ENCODE measurements at places on chromosomes 5 and 9.

DNA sequence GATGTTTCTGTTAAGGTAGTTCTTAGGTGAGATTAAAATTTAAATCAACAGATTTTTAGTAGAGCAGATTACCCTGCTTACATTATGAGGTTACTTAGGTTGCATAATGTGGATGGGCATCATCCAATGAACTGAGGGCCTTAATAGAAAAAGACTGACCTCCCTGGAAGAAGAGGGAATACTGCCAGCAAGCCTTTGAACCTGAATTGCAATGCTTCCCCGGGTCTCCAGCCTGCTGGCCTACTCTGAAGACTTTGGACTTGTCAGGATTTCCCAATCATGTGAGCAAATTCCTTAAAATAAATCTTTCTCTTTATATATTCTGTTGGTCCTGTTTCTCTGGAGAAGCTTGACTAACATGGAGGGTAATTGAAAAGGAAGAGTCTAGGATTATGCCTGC, 542.1 kb upstream of the ARRDC3 start:
- no peak for DNase-seq

- DNase-seq = no peak
These were observed 12.1 kb upstream of the EGFL7 start for GRCh38 chr9:136650648-136651047.

DNA sequence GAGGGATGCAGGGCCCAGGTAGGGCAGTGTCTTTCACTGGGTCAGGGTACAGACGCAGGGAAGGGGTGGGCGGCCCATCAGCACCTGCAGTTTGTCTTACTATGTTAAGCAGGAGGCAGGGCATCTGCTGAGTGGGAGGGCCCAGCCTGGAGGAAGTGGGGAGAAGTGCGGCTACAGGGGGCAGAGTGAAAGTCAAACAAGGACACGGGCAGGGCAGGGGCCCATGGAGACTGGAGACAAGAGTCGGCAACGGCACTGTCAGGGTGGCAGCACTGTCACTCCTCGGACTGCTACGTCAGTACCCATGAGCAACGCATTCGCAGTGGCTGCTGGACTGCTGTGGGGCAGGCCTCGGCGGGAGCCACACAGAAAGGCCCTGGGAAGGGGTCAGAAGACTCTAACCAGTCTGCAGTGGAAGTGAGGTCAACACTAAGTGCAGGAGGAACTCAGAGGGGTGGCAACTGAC, 19.7 kb downstream of the CAMSAP1 start:
- no peak for DNase-seq

DNA sequence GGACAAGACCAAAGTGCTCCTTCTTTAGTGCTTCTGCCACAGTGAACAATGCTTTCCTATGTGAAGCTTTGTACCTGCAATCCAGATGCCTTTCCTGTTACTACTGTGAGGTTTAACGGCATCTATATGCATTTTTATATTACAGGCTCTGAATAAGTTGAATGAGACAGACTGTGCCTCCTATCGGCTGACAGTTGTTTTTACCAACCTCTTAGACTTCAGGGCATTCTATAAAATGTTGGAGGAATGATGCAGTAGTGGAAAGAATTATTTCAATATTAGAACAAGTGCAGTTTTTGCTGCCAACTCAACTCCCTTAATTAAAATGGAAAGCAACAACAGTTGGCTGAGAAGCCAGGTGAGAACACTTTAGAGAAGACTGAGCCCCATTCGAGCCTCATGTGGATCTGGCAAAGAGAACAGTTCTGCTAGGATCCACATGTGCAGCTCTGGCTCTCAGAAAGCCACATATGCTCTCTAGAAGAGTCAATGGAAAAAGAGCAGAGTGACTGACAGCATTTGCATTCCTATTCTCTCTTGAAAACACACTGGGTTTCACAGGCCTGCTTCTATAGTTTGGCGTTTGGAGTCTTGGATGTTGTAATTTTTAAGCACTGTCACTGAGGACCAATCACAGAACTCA, 147.5 kb downstream of the LURAP1L start:
- no peak for DNase-seq

- no peak for DNase-seq
These were observed 4.5 kb downstream of the UBE2D2 start for GRCh38 chr5:139565411-139566305.

GRCh38 chr9:2154731-2155130, 139.6 kb downstream of the SMARCA2 start:
- no peak for DNase-seq

- no peak for DNase-seq
These were observed 87.5 kb upstream of the GAS1 start for GRCh38 chr9:87034841-87035240.

GRCh38 chr5:43386960-43387362, 25.2 kb downstream of the CCL28 start:
- no peak for DNase-seq

- no peak for DNase-seq
These were observed 220.7 kb upstream of the MSX2 start for GRCh38 chr5:174503461-174504265.

DNA sequence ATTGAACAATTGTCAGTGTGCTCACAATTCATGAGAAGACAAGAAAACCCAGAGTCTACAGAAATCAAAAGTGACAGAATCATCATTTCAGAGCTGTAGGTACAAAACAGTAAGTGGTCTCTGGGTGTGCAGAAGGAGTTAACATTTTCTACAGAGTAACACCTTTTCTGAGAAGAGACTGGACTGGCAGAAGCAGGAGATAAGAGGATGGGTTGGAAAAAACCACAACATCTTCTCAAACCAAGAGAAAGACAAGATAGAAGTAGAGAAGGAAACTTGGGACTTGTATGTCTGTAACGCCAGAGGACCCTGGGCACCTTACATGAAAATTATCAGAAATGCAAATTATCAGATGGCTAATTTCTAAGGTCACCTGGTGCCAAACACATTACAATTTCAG, 82.6 kb downstream of the ARL15 start:
- no peak for DNase-seq

GRCh38 chr9:91765296-91765695, 184.7 kb downstream of the ROR2 start:
- DNase-seq = no peak

DNA sequence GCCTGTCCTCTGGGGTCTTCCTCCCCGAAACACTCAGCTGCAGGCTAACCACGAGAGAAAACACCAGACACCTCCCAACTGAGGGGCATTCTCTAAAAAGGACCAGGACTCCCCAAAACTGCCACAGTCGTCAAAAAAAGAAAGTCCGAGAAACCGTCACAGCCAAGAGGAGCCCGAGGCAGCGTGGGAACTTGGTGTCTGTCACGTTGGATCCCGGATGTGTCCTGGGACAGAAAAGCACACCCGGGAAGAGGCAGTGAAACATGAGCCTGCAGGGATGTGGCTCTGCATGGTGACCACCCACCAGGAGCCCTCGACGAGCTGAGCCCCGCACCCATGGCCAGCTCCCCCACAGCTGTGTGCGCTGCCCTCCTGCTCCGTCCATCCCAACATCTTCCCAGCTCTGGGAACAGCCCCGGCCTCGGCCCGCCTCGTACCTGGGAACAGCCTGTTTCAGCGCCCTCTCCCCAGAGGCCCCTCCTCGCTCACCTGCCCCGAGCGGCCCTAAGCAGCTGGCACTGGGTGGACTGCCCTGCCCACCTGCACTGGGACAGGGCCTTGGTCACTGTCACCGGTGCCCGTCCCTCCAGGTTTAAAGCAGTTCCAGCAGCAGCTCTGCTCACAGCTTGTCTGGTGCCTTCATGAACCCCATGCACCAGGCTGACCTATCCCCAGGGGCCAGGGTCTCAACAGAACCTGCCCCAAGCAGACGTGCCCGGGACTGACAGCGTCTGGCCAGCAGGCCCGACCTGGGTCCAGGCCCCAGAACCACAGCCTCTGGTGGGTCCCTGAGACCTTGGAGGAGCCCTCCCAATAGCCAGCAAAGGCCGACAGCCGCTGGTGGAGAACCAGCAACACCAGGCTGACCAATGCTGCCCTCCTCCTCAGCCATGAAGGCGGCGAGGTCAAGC, 10.9 kb downstream of the SLC12A7 start:
- DNase-seq = no peak

- no peak for DNase-seq
These were observed 59.6 kb upstream of the SLC1A1 start for GRCh38 chr9:4430432-4431261.

- DNase-seq = no peak
These were observed 418.2 kb downstream of the CDK5RAP2 start for GRCh38 chr9:120161776-120162175.

- DNase-seq = peak; percentile 32
These were observed at the start of gene PCDHA1 for GRCh38 chr5:140785905-140786686. Gene PCDHA1, plus strand, starts transcription at chr5:140786140.

- no peak for DNase-seq
These were observed 465.3 kb upstream of the ARRDC3 start for GRCh38 chr5:91848453-91848852.

DNA sequence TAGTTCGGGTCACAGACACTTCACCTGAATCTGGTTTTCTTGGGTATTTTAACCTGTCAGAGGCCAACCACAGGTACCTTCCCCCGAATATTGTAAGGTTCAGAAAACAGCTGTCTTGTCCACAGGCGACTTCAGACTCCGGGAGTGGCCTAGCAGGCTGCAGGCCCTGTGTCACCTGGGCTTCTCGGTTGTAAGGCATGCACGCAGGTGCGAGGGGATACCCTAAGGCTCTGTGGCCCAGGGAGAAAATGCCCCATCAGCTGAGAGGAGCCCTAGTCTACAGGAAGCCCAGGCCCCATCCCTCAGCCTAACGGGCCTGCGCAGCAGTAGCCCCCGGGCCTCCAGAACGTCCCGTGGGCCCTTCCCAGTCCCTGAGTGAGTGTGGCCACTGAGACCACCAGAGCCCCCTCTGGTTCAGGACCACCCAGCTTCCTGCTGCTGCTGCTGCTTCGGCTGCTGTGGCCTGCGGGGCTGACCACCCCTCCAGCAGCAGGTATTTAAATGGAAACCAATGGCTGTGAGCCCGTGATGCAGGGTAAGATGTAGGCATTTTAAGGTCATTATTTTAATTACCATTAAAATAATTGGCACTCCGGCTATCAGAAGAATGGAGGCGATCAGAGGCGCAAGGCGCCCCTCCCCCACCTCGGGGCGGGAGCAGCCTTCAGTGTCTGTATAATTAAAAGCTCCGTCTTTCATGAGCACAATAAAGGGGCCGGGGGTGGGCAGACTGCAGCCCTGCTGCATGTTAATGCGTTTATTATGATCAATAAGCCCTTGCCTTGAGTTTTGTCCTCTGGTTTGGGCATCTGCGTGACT, 65.4 kb downstream of the PSMB7 start:
- DNase-seq = no peak

GRCh38 chr5:132446621-132447020, 44.0 kb downstream of the IRF1 start:
- DNase-seq = no peak

- no peak for DNase-seq
These were observed 41.6 kb downstream of the ADAMTS12 start for GRCh38 chr5:33850100-33850594.
